Daoy (cell line): ENCODE measurements at places on chromosomes 3 and 15. TPM values are rescaled to one million over a fixed set of nuclear protein-coding genes. Genes with fewer than 3 reads are reported as not detected.

- no peak for DNase-seq
These were observed 117.2 kb upstream of the CHRM5 start for GRCh38 chr15:33851079-33851478.

DNA sequence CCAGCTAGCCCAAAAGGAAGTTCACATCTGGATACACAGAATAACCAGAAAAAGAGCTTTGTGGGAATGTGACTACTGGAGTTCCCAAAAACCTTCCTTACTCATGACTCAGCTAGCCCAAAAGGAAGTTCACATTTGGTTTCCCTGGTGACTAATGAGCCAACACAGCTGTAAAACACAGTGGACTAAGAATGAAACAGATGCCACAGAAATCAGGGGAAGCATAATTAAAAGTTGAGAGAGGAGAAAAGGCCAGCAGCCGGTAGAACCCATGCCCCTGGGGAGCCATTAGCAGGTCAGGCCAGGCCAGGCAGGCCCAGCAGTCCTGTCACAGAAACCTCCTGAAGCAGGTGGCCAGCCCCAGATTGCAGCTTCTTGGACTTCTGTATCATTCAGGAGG, 130.3 kb downstream of the GHSR start:
- DNase-seq = peak; percentile 94

GRCh38 chr3:20480786-20481365, 294.9 kb upstream of the SGO1 start:
- no peak for DNase-seq

DNA sequence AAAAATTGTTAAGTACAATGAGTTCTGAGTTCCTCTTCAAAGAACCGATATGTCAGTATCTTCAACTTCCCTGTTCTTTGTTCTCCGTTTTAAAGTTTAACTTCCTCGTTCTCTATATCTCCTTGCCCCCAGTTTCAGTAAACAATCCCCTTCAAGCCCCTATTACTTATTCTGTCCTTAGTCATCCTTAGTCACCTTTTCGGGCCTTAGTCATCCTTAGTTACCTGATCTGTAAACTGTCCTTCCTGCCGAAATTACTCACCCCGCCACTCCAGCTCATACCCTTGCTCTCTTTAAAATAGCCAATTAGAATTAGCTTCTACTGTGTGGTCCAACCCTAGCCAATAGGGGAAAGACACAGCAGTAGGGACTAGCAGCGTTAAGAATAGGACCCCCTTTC, 1165.6 kb downstream of the NSUN3 start:
- DNase-seq = no peak

DNA sequence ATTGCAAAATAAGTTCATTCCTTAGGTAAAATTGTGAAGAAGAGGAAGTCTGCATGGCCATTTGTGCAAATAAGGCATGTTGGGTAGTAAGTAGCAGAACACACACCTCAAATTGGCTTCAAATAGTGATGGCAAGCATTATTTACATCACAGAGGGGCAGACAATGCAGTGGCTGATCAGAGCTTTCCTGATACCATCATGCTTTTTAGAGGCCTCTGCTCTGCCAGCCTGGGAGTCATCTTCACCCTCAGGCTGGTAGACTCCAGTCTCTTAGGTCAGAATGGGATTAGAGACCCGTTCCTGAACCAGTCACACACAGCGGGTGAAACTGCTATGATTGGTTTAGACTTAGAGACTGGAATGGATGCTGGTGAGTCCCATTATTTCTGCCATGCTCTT, 396.0 kb upstream of the MCTP2 start:
- DNase-seq = no peak

Gene CLDN1
- total RNA-seq = 5.3 and 7.3 TPM in 2 replicates

- peak; percentile 23 for DNase-seq
These were observed at the start of gene ENTPD3 for GRCh38 chr3:40387001-40387894. TSS of gene ENTPD3 (plus strand) at chr3:40387184. CDS start at chr3:40388058, 874 bp downstream.

DNA sequence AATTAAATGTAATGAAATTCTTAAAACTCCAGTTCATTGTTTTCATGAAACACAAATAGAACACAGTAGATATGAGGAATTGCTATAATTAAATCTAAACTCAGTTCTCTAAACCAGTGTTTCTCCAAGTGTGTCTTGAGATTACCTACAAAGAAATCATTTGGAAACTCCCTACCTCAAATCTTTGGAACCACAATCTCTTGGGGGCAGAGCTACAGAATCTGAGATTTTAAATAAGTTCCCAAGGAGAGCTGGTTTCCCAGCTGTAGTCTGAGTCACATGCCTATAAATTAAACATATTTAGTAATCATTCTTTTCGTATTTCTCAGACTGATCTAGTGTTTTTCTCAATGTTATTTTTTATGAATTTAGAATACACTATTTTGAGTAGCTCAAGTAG, 17.0 kb upstream of the ACTC1 start:
- no peak for DNase-seq
